ENCODE measurements at places on chromosomes 7 and 10.

GRCh38 chr10:86349474-86349873 lies 17.1 kb downstream of the GRID1 start:
- no peak for DNase-seq

DNA sequence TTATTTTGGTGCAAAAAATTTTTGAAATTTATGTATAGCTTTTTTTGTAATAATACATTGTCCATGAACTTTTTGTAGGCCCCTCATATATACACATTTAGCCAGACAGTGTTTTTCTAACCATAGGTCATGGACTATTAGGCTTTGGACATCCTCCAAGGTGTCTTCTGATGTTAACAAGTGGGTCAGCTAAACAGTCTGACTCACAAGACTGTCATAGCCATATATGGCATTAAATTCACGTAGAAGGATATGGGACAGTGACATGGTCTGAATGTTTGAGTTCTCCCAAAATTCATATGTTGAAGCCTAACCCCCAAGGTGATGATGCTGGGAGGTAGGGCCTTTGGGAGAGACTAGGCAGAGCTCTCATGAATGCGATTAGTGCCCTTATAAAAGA lies 14.0 kb upstream of the NUB1 start:
- DNase-seq: no peak

DNA sequence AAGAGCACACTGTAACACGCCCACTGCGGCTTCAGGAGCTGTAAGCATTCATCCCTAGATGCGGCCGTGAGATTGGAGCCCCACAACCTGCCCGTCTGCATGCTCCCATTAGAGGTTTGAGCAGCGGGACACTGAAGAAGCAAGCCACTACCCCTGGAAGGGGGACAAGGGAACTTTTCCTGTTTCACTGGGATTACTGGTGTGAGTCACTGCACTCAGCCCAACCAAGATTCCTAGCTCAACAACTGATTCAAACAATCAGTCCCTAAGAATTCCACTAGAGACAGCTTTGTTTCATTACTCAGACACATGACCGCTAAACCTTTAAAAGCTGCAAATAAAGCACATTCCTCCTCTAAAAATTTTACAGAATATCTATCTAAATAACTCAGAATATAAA lies 69.8 kb downstream of the ORC5 start:
- no peak for DNase-seq

GRCh38 chr7:15753887-15754579 lies 67.5 kb upstream of the MEOX2 start:
- DNase-seq: no peak

- DNase-seq: no peak
These were observed 53.5 kb upstream of the VIPR2 start for GRCh38 chr7:159198016-159198724.

DNA sequence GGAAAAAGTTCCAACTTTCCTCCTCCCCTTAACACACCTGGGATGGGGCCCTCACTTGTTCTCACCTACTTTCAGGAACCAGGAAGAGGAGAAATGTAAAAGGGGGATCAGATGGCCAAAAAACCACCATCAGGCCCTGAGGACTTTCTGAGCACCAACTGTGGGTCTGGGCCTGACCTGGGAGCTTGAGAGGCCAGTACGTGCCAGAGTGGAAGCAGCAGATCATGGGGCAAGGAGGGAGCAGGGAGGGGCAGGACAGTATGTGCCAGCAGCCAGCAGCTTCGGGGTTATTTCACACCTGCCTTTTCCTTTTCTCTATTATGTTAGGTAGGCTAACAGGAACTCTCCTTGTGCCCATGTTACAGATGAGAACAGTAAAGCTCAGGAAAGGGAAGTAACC lies 118.8 kb upstream of the UNC5B start:
- no peak for DNase-seq
